Cardiac septum (tissue), 1 donor: ENCODE measurements at places on chromosomes 1 and 21. TPM values are rescaled to one million over a fixed set of nuclear protein-coding genes. Genes with fewer than 3 reads are reported as not detected.

The C1orf87 gene
- total RNA-seq, result not detected

The KANK4 gene
- total RNA-seq, result 0.16 TPM

The LCE1E gene
- not detected for total RNA-seq

- no peak for DNase-seq
Observed at GRCh38 chr1:234899041-234899729, 229.5 kb downstream of the TOMM20 start.

DNA sequence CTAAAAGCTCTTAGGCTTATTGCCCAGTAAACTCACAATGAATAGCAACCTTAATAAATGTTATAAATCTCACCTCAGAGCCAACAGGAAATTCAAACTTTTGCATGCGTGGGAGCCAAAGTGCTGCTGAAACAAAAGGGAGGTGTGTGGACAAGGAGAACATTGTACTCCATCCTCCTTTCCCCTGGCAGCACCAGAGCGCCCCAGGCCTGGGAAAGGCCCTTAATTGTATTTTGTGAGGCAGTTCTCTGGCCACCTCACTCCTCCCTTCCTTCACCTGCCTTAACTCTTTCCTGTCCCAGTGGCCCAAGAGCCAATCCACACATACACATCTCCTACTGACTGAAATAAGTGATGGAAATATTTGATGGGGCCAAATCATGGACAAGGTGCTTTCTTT lies 648.5 kb downstream of the LMO4 start:
- DNase-seq, result no peak

DNA sequence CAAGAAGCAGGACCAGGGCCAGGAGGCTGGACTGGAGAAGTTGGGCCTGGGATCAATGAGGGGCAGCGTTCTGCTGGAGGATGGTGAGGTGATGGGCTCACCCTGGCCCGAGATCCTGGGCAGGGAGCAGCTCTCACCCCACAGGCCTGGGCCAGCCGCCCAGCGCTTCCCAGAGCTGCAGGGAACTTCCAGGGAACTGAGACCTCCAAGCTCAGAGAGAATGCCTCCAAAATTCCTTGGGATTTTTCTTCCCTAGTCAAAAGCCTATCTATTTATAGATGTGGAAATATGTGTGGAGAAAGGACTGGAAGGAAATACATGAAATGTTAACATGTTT lies 121.2 kb downstream of the SPSB1 start:
- no peak for DNase-seq

DNA sequence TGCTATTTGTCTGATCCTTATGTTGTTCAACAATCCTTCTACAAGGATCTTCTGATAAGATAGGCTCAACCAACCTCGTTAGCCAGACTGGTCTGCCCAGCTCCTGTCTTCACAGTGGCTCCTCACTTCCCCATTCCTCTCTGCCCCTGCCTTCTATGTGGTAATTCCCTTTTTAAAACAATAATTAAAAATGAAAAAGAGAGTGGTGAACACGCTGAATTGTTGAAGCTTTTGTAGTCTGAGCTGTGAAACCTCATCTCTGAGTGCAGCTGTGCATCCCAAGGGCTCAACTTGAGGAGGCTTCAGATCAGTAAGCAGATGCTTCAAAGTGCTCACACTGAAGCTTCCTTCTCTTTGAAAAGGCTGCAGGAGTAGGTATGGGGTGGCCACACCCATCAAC lies 70.7 kb upstream of the JUN start:
- DNase-seq, result no peak
